ENCODE measurements at places on chromosomes 7 and 10.

- no peak for DNase-seq
These were observed 104.7 kb upstream of the ARMC3 start for GRCh38 chr10:22823109-22823508.

- DNase-seq = no peak
These were observed 152.4 kb upstream of the NEBL start for GRCh38 chr10:21049482-21049881.

DNA sequence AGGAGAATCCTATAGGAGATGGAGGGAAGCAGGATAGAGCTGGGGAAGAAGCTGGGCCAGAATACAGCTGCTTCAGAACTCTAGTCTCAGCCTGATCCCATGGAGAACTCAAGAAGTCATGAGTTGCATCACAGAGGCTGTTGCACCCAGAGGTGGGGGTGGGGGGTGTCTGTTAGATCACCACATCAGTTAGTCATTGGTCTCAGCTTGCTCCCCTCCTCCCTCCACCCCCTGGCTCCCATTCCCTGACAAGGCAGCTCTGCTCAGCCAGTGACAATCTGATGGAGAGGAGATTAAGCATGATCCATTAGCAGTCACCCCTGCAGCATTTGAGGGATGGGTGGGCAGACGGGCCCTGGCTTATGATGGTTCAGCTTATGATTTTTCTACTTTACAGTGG, 58.4 kb upstream of the FGL2 start:
- DNase-seq = no peak

DNA sequence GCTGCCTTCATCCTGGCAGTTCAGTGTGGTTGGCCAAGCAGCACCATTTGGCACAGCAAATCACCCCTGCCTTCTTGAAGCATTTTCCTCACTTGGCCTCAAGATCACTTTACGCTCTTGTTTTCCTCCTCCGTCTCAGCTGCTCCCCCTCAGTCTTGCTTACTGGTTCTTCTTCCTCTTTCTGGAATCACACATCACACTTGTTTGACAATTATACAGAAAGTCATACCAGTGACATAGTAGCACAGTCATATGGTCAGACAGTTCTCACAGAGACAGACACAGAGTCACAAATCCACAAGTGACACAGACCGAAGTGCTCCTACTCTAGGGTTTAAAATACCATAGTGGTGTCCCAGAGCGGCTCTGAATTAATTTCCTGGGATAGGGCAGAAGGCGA, 43.8 kb upstream of the ARL4A start:
- no peak for DNase-seq

GRCh38 chr10:118950997-118951637, 78.4 kb upstream of the NANOS1 start:
- DNase-seq = no peak

- no peak for DNase-seq
These were observed 209.2 kb upstream of the SHH start for GRCh38 chr7:156021471-156021870.

DNA sequence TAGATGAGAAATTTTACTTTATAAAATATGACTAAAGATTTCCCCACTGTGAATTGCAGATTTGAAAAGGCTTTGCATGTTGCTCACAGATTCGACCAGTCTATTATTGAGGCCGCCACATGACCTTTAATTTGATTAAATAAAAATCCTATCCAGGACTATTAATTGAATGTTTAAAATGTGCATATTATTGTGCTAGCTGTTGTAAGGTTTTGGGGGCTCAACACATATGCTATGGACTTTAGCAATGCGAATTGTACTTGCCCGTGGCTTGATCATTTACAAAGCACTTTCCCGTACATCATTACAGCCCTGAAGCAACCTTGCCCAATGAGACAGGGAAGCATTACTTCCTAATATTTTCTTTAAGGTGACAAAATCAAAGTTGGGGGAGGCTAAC, 243.0 kb downstream of the ACTR3B start:
- no peak for DNase-seq

DNA sequence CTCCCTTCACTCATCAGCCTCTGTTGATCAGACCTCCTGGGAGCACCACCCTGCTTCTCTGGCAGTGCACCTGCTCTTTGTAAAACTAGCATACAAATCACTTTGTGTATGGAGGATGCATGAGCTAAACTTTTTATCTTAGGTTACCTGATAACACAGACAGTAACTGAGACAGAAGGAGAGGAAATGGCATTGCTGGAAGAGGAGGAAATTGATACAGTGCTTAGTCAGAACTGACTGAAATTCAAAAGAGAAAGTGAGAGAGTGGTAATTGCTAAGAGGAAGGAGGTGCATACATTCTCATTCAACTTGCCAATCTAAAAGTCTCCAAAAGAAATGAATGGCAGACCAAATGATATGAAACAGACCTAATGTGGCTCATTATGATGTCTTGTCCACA, 1120.7 kb downstream of the GATA3 start:
- DNase-seq = no peak

DNA sequence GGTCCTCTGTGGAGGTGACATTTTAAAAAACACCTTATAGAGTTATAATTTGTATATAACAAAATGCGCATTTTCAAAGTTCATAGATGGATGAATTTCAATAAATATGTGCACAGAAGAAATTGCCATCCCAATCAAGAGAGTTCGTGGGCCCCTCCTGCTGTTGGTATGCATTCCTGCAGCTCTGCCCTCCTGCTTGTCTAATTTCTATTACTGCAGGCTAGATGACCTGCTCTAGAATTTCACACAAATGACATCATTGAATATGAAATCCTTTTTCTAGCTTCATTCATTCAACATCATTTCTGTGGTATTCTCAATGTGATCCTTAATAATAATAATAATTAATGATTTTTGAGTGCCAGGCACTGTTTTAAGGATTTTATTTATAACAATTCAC, 348.2 kb downstream of the SDK1 start:
- DNase-seq = no peak

DNA sequence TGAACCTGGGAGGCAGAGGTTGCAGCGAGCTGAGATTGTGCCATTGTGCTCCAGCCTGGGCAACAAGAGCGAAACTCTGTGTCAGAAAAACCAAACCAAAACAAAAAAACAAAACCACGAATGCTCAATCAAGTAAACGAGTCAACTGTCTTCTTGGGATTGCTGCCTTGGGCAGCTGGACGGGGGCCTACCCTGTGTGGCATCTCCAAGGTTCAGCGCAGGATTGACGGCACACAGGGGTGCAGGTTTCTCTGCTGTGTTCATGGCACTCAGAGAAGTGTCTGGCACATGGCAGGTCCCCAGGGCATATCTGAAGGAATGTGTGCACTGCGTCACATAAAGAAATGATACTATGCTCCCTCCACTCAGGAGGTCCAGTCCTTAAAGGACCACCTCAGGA, 25.2 kb upstream of the CRYGN start:
- DNase-seq = no peak

DNA sequence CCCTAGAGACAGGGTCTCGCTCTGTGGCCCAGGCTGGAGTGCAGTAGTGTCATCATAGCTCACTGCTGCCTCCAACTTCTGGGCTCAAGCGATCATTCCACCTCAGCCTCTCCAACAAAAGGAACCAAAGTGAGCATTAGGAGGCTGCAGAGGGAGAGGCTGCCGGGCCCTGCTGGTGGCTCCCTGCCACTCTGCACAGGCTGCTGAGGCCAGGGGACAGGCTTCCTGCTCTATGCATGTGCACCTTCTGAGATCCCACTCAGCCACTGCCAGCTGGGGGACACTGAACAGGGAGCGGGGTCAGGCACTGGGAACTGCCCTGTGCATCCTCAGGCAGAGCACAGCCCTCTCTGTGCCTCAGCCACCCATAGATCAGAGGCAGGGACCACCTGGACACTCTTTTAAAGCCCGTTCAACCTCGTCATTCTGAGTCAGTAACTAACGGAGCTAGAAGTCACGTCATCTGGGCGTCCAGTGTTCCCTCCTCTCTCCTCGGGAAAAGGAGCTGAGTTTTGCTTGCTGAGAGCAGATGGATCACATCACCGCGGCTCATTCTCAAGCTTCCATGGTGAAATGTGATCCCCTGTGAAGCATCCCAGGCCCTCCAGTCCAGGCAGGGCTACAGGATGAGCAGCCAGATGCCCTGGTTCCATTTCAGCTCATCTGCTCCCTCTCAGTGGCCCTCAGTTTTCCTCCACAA, 109.6 kb downstream of the MYL10 start:
- DNase-seq = no peak

GRCh38 chr7:94393246-94394108, 1.2 kb upstream of the COL1A2 start:
- DNase-seq = no peak

GRCh38 chr7:38844952-38845563, 63.9 kb downstream of the VPS41 start:
- no peak for DNase-seq

- no peak for DNase-seq
These were observed 26.2 kb downstream of the ADK start for GRCh38 chr10:74177140-74177677.

DNA sequence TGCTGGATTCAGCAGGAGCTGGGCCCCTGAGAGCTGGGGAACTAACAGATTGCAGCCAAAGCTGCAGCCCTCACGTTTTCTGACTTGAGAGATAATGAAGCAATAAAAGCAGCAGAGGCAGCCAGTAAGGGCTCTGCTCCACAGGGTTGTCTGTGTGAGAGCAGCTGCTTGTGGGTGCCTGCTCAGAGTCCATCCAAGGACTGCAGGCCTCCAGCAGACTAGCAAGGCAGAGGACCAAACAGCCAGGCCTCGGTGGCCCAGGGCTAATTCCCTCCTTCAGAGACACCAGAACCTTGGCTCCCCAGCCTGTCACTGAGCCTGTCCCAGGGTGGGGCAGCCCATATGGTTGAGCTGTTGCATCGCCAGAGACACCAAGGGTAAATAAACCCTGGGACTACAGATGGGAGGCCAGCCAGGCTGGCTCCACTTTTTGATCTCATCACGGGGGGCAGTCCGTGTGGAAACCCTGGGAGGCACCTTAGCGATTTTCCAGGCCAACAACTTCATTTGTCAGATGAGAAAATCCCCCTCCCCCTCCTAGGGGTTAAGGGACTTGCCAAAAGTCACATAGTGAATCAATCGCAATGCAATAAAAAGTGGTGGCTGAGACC, 229.2 kb downstream of the WDR11 start:
- DNase-seq = no peak

DNA sequence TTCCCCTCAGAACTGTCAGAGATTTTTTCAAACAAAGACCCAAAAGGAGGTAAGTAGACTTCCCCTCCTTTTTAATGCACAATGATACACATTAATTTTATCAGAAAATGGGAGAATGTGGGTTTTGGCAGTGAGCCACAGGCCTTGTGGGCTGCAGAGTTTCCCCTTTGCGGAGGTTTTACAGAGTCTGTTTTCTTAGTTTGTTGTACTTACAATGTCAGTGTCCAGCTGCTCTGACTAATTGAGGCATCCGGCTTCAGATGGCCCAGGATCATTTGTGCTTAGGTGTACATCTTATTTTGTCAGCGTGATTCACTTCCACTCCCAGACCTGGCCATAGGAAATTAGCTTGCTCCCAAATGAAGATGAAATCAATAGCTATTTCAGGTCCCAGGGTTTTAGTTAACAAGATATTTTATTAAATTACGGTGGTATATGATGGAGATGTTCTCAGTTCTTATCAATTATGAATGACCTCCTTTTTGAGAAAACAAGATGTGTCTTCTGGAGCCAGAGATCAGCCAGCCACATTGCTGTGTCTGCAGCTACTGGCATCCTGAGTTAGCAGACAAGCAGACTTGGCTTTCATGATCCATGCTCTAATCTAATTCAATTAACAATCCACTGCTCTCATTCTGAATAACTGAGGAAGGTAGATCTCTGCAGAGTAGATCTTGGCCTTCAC, 1086.6 kb upstream of the SORCS1 start:
- DNase-seq = no peak

- no peak for DNase-seq
These were observed 24.9 kb upstream of the KNDC1 start for GRCh38 chr10:133135116-133135465.

DNA sequence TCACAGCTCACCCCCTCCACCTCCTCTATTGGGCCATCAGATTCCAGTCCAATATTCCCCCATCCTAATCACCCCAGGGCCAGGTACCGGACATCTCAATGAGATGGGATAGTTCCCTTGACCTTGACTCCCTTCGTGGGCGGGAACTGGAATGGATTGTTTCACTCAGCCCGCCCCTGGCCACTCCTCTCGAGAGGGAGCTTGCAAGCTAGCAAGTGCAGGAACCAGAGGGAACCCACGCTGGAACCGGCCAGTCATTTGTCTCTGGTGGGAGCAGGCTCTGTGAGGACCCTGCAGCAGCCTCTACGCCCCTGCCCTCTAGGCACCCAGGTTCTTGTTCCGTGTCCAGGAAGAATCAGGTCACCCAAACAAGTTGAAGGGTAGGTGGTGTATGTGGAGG, 11.0 kb upstream of the RADIL start:
- no peak for DNase-seq

- no peak for DNase-seq
These were observed 141.1 kb downstream of the GRM3 start for GRCh38 chr7:86784765-86785164.

DNA sequence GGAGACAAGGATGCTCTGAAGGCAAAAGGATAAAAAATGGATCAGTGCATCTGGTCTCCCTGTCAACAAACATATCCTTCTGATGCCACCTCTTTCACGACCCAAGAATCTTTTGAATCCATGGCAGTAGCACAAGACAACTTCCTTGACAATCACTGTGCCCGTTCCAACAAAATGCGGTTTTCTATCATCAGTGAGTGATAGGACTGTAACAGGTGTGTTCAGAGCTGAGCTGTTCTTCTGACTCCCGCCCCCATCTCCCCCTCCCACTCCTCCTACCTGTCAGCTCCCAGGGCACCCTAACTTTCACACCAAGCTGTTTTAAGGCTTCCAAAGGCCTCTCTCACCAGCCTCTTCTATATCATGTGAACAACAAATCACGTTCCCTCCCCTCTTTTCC, 74.8 kb downstream of the PARD3 start:
- no peak for DNase-seq

DNA sequence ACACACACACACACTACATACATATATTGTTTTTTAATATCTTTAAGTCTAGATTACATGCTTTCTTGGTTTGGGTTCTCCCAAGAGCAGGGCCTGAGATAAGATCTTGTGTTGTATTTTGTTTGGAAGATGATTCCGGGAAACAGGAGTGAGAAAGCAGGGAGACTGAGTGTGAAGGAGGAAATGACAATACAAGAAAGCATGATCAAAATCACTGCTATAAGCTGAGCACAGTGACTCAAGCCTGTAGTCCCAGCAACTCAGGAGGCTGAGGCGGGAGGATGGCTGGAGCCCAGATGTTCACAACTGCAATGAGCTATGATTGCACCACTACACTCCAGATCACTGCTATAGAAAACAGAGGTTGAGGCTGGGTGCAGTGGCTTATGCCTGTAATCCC, 267.6 kb downstream of the SKIDA1 start:
- DNase-seq = no peak

- DNase-seq = no peak
These were observed 408.6 kb upstream of the GALNT17 start for GRCh38 chr7:70723339-70723738.

- no peak for DNase-seq
These were observed 34.8 kb downstream of the KLF6 start for GRCh38 chr10:3750006-3750816.
